ENCODE measurements at places on chromosomes 5 and 9. TPM values are rescaled to one million over a fixed set of nuclear protein-coding genes. Genes with fewer than 3 reads are reported as not detected.

Gene PDLIM7
- 241 TPM for total RNA-seq

Gene KLF9
- 27.9 TPM for total RNA-seq

Gene SV2C
- total RNA-seq = not detected

Gene GLDC
- total RNA-seq = under 0.01 TPM

Gene FOXD4
- total RNA-seq = under 0.01 TPM

Data from smooth muscle cell of the umbilical artery (primary cell).